Effector CD4-positive, alpha-beta T cell (primary cell): ENCODE measurements at places on chromosomes 3 and 15.

DNA sequence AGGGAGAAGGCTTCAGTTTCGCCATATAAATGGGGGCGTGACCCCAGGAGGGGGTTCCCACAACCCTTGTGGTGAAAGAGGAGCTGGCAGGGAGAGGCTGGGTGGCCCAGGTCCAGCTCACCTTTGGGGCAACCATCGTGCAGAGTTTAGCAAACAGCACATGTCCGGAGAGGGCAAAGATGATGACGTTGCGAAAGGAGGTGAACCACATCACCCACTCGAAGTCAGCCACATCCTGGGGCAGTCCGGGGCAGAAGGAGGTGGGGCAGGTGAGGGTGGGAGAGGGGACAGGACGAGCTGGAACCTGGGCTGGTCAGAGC lies 3.7 kb downstream of the HHATL start:
- no peak for DNase-seq

- DNase-seq: no peak
These were observed 246.7 kb downstream of the LPP start for GRCh38 chr3:188400494-188401243.

DNA sequence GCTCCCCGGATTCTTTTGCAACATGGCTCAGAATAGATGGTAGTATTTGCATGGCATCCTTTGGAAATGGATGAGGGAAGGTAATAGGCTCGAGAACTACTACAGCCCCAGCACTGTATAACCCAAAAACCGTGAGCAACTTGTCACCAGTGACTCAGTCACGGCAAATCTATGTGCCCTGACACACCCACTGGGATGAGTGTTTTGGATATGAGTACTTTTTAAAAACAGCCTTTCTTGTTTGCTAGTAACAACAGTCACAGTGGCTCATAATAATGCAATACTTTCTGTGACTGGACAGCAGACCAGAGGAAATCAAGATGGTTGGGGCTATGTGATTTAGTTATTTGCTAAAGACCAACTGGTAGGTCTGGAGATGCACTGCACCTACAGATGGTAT lies 299.6 kb downstream of the ULK4 start:
- no peak for DNase-seq

DNA sequence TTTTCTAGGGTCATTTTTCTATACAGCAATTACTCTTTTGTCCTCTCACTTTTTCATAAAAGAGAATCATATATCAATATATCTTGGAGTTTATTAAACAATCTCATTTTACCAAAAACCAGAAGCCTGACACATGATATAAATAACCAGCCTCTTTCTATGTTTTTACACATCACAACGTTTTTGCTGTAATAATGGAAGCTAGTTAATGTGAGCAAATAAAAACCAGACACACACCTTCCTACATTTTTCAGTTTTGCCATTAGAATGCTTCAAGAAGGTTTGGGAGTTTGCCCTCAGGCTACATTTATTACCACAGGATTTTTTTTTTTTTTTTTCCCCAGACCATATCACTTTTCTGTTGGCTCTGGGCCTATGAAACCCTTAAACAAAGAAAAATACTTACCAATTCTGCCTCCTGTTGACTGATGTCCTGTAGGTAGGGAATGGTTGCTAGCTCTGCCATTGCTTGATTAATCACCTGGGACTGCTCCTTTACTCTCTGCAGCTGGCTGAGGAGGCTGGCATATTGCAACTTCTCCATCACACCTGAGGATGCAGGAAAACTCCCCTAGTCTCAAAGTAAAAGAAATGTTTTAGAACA lies 165.5 kb downstream of the ECT2 start:
- no peak for DNase-seq

DNA sequence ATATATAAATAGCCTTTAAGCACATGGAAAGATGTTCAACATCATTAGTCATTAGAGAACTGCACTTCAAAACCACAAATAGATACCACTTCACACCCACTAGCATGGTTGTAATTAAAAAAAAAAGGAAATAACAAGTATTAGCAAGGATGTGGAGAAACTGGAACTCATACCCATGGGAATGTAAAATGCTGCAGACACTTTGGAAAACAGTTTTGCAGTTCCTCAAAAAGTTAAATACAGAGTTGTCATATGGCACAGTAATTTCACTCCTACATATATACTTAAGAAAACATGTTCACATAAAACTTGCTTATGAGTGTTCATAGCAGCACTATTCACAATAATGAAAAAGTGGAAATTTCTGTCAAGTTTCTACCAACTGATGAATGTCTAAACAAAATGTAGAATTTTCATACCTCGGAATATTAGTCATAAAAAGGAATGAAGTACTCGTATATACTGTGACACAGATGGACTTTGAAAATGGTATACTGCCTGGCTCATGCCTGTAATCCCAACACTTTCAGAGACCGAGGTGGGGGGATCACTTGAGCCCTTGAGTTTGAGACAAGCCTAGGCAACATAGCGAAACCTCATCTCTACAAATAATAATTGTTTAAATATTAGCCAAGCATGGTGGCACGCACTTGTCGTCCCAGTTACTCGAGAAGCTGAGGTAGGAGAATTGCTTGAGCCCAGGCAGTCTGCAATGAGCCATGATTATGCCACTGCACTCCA lies 28.1 kb downstream of the BCL2A1 start:
- DNase-seq: no peak

DNA sequence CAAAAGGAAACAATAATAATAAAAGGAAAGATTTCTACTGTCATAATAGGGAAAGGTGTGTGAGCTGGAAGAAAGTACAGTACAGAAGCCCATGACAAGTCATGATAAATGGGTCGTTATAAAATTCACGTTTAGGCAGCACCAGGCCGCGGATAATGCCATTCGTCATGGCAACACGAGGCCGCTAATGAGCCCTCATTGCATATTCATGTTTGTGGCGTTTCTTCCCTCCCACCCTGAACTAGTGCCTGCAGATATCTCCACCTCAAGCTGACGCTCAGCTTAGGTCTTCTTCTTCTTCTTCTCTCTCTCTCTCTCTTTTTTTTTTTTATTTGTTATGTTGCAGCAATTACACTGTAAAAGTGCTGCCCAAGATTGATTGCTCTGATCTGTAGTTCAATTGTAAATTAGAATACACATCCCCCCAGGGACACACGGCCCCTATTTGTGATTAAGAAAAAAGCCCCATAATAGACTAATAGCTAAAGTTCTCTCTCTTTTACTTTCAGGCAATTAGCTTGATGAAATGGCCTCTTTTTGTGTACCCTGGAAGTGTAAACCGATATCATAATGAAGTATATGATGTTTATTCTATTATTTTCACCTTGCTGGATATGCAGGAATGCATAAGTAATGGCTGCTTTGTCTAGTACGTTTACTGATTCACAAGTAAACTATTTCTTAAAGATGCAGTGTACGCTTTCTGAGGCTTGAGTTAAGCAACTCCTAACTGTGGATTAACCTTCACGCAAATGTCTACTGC lies 61.9 kb upstream of the NR2F2 start:
- DNase-seq: no peak

DNA sequence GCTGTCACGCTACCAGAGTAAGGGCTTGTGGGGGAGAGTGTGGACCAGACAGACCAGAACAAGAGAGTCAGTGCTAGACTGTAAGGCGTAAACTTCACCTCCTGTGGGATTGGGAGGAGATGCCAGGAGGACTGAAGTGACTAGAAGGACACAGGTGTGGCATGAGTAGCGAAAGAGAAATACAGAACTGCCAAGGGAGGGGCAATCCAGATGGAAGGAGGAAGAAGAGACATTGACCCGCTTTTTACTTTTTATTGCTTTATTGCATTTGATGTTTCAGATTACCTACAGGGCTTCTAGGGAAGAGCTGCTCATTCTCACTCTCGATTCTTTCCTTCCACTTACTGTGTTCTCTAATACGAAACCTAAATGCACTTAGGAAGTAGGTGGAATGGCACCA lies 2.1 kb downstream of the POGLUT1 start:
- DNase-seq: no peak

DNA sequence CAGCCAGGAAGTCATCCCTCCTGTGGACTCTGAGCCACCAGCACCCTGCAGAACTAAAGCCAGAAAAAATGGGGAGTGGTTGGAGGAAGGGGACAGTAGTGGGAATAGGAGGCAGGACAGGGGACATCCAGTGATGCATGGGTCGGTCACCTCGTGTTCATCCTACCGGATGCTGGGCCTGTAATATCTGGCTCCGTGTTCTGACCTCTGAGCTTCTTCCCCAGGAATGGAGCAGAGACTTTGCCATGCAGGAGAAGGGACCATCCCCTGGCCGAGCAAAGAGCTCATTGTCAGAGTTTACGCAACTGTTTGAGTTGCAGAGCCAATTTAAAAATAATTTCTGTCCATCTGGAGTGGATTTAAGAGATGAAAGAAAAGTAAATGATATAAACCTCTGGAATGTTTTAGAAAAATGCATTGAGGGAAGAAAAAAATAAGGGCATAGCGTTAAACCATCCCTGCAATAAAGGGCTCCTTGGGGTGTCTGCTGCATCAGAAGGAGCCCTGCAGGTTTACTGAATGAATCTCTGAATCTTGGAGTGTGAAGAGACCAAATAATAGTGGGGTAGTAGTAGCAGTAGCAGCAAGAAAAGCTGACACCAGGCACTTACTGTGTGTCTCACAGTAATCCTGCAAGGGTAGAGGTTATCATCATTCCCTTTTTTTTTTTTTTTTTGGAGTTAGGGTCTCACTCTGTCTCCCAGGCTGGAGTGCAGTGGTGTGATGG lies 70.9 kb downstream of the AAGAB start:
- DNase-seq: no peak

DNA sequence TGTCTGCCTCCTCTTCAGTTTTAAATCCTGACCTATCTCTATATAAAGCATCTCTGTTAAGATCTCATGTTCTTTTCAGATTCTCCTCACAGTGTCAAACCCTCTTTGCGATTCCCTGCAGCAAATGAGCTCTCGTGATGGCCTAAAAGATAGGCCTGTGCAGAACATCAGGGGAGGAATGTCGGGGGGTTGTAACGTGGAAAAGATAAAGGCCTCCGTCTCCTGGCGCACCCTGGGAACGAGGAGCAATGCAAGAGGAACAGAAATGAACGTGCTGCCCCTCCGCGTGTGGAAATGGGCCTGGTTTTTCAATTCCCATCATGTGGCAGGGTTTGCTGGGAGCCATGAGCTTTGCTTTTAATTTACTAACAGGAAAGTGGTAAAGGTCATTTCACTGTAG lies 285.0 kb upstream of the TPM1 start:
- DNase-seq: no peak

- peak; percentile 68 for DNase-seq
These were observed 66.1 kb downstream of the SLC30A4 start for GRCh38 chr15:45456212-45457106.

- no peak for DNase-seq
These were observed 34.8 kb downstream of the MINDY4B start for GRCh38 chr3:150870406-150870805.

DNA sequence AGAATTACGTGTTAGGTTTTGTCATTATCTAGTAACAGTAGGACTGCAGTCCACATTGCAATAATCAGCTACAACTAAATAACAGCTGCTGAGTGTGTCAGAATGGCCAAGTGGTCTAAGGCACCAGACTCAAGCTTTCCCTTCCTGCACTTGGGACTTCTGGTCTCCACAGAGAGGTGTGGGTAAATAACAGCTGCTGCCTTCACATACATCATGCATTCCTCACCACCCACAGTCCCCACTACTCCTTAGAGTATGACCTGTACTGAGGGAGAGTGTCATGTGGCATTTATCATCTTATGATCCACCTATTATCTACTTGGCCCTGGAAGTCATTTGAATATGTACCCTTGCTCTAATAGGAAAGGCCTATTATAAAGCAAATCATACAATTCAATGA lies 22.2 kb upstream of the ZMAT3 start:
- DNase-seq: no peak

DNA sequence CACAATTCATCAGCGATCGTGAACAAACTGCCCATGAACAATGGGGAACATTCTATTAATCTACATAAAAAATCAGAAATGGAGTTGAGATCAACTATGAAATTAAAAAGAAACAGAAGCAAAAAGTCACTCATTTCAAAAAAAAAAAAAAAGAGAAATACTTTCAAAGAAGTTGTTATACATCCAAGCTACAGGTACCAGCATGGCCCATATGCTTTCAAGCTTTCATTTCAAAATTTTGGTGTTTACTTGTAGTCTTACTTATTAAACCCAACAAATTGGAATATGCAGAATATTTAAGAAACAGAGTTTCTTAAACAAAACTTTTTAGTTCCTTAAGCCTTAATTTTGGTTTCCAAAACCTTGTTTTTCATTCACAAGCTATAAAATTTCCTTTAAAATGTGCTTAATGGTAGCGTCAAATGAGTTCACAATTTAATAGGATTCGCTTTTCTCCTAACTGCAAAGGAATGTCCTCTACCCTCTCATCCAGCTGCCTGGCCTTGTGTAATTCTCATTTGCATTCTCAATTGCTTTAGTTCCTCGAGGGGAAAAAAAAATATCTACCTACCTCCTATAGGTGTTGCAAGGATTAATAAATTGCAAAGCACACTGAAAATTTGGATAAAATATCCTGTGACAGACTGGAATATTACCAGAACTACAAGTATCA lies 565.2 kb downstream of the ROBO1 start:
- DNase-seq: no peak

- no peak for DNase-seq
These were observed 111.7 kb downstream of the CHSY1 start for GRCh38 chr15:101139986-101140696.

DNA sequence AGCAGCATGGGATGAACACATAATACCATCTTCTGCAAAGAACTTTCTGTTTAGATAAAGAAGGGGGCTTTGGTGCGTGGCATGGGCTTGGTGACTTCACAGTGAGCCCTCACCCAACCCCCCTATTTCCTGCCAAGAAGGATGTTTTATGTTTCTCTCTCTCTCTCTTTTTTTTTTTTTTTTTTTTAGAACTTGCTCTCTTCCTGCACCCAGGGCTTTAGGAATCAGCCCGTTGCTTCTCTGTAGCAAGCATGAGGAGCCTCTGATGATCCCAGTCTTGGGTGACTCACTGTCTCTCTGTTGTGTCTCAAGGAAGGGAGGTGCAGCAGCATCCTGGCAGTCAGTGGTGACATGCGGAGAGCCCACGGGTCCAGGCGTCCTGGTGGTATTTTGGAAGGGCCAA lies 49.1 kb downstream of the CCK start:
- DNase-seq: no peak

- no peak for DNase-seq
These were observed 1.5 kb downstream of the LRRK1 start for GRCh38 chr15:100920516-100921135.

GRCh38 chr3:58167431-58168351 lies 43.1 kb downstream of the DNASE1L3 start:
- DNase-seq: peak; percentile 42

GRCh38 chr15:68371851-68372250 lies 60.1 kb downstream of the ITGA11 start:
- DNase-seq: no peak

- no peak for DNase-seq
These were observed 75.8 kb downstream of the FAIM start for GRCh38 chr3:138684396-138684795.

- DNase-seq: no peak
These were observed 5.8 kb downstream of the KLHL25 start for GRCh38 chr15:85788771-85789495.
